ENCODE measurements at places on chromosomes 6 and 20.

DNA sequence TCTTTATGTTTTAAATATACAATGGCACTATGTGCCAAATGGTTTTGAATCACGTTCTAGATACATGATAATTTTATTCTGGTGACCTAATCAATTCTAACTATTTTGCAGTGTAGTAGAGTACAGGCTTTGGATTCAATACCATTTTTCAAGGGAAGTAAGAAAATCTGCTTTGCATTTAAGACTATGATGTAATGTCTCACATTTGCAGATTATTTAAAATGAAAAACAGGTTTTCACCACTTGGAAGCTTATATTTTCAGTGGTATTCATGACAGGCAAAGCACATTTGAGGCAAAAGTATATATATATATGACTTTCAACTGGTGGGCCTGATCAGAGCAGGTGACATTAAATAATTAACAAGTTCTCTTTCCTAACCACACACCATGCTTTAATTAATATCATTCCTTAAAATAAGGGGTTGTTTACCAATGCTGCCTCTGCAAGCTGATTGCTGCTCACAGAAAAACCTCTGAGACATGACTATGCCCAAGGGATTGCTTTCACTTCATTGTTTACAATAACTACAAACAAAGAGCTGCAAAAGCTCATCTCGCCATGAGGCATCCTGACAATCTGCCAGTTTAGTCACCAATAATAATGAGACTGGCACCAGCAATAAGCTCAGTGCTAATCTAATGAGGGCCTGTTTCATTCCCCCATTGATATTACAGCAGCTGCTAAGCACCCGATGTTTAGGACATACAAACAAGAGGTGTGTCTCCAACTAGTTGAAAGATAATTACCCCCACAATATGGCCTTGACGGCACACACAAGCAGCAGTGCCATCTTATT lies 1176.0 kb upstream of the GJE1 start:
- no peak for DNase-seq

DNA sequence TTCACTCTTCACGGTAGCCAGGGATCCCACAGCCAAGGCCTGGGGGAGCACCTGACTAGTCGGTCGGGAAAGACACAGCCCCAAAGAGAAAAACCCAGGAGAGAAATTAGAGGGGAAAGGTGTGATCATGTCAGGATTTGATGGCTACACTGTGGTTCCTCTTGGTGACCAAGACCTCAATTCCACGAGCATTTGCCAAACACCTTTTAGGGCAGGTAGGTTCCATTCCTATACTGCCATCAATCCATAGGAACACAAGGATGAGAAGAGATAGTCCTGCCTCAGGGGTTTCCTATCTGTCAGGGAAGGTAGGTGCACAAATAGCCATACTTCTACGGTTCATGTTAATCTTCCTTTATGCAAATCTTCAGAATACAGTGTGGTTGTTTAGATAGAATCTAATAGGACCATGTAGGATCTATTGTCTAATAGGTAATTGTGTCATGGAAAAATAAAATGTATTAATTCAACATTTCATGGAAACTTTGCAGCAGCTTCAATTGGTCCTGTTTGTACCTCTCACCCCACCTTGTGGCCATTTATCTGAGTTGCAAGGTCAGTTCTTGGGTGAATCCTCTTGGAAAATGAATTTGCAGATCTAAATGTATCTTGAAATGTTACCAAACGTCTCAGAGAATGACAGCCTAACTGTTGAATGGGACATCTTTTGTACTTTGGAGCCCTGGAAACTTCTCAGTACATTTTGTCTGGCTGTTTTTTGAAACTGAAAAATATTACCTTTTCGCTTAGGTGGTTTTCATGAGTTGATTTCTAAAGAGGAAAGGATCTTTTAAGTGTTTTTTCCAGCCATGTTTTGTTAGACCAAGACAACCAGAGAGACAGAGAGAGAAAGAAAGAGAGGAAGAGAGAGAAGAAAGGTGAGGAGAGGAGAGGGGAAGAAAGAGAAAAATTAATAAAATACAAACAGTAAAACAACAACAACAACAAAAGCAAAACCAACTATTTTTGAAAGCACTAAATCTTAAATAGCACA lies 33.7 kb upstream of the IYD start:
- DNase-seq: peak; percentile 52

DNA sequence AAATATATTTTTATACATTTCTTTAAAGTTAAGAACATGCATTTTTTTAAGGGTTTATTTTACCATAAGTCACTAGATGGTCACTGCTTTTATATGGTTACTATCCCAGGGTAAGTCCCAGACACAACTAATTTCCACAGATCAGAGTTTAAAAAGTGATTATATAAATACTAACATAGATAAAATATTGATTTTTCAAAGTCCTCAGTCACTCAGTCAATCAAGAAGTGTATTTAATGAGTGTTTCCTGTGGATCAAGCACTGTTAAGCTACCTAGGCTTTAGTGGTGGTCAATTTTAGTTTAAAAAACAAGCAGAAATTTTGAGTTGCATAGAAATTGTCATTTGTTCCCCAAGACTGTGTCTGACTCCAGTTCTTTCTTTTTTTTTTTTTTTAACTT lies 399.5 kb upstream of the SYNCRIP start:
- DNase-seq: no peak

- no peak for DNase-seq
Measured at GRCh38 chr6:109916759-109917158, 61.4 kb upstream of the GPR6 start.

- no peak for DNase-seq
Measured at GRCh38 chr20:5822569-5822968, 72.4 kb downstream of the SHLD1 start.

DNA sequence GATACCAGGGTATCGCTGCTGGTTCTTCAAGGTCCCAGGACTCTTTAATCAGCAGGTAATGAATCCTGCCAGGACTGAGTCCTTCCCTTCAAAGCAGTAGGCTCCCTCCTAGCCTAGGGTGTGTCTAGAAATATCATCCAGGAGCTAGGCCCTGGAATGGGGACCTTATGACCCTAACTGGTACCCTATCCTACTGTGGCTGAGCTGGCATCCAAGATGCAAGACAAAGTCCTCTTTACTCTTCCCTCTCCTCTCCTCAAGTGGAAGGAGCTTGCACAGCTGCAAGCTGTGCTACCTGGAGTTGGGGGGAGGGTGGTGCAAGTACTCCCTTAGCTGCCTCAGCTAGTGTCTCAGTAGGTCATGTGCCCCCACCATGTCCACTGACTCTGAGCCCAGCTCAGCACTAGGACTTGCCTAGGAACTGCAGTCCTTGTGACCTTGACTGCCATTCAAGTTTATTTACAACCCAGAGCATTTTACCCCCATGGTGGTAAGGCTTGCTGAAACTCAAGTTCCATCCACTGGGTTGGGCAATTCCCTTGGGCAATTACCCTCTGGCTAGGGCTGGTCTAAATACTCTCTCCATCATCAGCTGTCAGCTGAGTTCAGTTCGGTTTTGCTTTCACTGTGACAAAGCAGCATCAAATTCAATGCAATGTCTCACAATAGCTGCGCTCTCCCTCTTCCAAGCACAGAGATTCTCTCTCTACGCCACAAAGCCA lies 48.4 kb upstream of the TOP1 start:
- peak; percentile 10 for DNase-seq

DNA sequence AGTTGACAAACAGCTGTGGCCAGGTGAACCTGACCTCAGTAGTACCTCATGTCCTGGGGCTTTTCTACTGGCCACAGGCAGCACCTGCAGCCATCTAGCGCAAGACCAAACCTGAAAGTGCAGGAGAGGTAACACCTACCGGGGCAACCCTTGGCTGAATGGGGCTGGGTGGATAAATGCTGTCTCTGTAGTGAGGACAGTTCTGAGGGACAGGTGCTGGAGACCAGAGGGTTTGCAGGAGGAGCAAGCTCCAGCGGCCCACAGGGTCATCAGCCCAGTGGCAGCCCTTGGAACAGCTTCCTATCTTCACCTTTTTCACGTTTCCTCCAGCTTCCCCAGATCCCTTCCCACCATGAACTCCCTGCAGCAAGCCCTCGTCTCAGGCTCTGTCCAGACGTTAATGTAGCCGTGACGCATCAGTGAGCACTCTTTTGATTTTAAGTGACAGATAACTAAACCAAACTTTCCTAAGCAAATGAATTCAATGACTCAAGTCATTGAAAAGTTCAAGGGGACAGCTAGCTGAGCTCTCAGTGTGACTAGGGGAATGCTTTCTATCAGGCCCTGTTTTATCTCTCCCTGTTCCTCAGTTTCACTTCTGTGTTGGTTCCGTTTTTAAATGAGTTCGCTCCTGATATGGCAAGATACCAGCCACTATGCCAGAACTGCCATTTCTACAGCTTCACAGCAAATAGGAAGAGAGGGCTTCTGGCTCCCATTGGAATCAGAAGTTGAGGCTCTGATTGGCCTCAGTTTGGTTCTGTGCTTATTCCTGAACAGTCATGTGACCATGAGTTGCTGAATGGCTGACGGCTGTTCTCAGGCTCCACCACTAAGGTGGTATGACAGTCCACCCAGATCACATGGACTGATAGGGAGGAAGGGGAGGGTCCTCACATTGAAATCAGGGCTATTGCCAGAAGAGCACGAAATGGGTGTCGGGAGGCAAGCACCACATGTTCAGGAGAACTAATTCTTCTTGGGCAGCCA lies 12.1 kb upstream of the PFDN4 start:
- no peak for DNase-seq

DNA sequence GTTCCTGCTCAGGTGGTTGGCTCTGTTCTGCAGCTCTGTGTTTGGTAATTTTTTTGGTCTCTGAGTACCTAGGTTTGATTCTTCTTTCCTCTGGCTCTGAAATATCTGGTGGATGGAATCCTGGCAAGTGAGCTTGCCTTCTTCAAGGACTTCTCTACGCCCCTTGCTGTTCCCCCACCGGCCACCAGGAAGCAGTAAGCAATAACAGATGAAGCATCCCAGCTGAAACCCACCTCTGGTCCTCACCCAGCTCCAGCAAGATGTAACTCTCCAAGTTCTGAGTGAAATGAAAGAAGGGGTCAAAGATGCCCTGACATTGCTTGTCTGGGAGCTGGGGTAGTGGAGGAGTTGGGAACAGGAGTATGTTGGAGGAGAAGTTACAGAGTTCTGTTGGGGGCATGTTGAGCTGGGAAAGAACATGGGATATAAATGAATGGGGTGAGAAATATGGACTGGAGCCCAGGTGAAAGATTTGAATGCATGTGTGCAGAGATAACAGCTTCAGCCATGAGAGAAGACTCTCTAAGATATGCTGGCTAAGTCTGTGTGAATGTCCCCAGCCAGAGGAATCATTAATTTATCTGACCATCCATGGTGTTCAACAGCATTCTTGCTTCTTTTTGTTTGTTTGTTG lies 51.3 kb upstream of the GLP1R start:
- DNase-seq: no peak

GRCh38 chr6:52217761-52218160 lies 26.5 kb downstream of the IL17F start:
- DNase-seq: no peak

DNA sequence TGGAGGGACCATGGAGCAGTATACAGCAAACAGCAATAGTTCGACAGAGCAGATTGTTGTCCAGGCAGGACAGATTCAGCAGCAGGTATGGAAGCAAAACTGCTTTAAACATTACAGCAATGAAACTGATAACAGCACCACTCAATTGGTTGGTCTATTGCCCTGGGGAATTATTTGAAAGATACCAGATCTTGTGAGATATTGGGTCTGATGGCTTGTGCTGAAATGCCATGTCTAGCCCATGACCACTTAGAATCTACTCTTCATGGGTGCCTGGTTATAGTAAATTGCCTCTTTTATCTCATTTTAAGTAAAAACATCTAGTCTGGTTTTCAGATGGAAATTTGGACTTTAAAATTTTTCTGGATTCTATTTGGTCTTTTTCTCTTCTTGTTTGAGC lies 6.3 kb downstream of the NFYA start:
- DNase-seq: no peak

DNA sequence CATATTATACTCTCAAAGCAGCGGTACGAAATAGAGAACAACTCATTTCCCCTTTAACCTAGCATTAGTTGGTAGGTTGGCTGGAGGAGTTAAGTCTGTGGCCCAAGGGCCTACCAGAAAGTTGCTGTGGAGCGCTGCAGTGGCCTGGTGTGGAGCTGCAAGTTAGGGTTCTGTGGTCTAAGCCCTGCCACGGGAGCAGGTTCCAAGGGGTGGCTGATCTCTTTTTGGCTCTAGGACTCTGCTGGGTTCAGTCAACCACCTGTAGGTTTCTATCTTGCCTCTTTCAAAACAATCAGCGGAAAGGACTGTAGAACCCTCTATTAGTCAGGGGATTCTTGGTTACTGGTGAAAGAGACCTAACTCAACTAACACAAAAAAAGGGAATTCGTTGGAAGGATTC lies 54.5 kb upstream of the TULP4 start:
- no peak for DNase-seq

GRCh38 chr20:50517817-50518154 lies 7.6 kb downstream of the PTPN1 start:
- DNase-seq: no peak

DNA sequence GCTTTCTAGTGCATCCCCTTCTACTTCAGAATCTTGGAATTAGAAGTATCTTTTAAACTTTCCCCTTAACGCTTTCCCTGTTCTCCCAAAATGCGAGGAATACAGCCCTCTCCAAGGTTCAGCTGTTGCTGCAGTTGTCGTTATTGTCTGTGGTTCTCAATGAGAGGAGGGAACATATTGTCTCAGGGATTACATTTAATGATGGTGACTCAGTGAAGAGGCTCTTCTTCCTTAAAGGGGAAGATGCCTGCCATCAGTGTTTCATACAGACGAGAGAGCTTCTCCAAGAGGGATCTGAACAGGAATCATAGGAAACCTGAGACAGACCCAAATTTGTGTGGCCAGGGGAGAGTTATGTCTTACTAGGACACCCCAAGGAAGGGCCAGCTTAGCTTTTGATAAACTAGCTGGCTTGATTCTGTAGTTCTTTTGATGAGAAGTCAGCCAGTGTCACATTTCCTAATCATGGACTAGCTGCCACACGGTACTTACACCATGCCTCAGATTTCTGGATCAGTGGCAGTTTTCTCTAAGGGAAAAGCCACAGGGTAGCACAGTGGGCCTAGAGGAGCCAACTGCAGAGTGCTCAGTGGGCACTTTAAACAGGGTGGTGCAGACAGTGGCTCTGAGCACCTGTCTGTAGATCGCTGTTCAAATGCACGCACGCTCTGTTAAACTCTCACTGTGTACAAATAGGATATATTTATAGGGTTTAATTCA lies 59.7 kb upstream of the TMEM181 start:
- no peak for DNase-seq

- DNase-seq: peak; percentile 40
Measured at GRCh38 chr6:36120979-36121786, 9.1 kb upstream of the MAPK13 start.

- peak; percentile 21 for DNase-seq
Measured at GRCh38 chr6:131060311-131060710, 2.7 kb downstream of the EPB41L2 start.
